ENCODE measurements at places on chromosomes 2 and 18.
A peak's percentile ranks its signal among the peaks of the same experiment; 100 is the strongest.

DNA sequence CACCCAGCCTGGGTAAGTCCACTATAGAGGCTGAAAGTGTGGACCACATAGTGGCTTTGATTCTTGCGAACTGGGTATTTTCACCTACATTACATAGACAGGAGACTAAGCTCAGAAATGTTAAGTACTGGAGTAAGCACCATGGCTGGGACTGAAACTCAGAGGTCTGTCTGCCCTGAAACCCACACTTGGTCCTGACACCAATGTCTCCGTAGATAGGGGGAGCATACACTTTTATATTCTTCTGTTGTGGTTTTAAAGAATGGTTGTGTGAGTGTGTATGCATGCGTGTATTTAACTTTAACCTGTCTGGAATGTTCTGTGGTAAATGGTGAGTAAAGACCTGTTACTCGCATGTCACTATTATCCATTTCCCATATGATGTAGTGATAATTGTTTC lies 10.3 kb upstream of the NPPC start:
- no peak for DNase-seq

DNA sequence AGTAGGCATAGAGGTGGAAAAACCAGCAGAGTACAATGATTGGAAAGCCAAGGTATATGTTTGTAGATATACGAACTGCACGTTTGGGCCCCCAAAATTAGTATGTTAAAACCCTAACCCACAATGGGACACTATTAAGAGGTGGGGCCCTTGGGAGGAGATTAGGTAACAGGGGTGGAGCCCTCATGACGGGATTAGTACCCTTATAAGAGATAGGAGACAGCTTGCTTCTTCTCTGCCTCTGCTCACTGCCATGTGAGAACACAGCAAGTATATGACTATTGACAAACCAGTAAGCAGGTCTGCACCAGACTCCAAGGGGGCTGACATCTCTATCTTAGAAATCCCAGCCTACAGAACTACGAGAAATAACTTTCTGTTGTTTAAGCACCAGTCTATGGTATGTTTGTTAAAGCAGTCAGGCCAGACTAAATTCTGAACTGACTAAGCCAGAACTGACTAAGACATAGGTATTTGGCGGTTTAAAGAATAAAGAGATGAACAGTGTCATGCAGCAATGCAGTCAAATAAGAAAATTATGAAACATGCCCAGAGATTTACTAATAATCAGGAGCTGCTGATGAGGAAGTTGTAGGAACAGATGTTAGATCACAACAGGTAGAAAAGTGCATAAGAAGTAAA lies 182.9 kb downstream of the DYM start:
- no peak for DNase-seq

GRCh38 chr2:218383892-218384519 lies 1.9 kb downstream of the SLC11A1 start:
- DNase-seq, result no peak

DNA sequence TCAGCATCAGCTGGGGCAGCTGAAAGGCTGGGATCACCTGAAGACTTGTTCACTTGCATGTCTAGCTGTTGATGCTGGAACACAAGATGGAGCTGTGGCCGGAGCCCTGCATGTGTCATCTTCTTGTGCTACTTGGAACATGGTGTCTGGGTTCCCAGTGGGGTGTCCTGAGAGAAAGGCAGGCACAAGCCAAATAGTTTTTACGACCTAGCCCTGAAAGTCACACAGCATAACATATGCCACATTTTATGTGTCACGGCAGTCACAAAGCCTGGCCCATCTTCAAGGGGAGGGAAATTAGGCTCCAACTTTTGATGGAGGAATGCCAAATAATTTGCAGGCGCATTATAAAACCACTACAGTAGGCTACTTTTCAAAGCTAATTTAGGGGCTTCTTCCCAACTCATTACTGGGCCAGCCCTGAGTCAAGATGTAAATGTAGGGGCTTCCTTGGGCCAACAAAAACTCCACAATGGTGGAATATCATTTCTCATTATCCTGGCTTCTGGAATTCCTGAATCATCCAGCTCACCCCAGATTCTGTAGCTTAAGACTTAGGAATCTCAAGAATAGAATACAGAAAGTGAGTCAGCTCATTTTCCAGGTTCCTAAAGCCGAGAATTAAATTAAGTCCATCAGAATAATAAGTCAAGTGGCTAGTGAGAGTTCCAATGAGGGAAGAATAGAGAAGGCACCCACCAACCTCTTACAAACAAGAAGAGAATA lies 543.0 kb downstream of the TNS1 start:
- DNase-seq, result no peak

GRCh38 chr18:63273222-63273927 lies 46.2 kb downstream of the BCL2 start:
- DNase-seq, result no peak

DNA sequence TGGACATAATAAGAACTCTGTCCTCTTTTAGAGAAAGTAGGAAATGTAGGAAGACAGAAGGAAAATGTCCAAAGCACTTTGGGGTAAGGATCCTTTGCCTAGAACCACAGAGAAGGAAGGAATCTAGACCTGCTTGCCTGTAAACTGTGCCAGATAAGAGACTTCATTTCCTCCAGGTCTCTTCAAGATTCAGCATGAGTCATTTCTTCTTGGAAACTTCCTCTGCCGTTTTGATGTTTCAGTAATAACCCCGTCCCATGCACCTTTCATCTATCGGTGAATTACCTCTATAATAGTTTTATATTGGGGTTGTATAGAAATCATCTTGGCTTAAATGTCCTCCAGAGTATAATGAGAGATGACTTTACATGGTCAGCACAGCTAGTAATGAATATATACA lies 63.2 kb upstream of the LRATD1 start:
- no peak for DNase-seq

GRCh38 chr2:102451968-102452367 lies 21.1 kb upstream of the SLC9A4 start:
- DNase-seq, result no peak

DNA sequence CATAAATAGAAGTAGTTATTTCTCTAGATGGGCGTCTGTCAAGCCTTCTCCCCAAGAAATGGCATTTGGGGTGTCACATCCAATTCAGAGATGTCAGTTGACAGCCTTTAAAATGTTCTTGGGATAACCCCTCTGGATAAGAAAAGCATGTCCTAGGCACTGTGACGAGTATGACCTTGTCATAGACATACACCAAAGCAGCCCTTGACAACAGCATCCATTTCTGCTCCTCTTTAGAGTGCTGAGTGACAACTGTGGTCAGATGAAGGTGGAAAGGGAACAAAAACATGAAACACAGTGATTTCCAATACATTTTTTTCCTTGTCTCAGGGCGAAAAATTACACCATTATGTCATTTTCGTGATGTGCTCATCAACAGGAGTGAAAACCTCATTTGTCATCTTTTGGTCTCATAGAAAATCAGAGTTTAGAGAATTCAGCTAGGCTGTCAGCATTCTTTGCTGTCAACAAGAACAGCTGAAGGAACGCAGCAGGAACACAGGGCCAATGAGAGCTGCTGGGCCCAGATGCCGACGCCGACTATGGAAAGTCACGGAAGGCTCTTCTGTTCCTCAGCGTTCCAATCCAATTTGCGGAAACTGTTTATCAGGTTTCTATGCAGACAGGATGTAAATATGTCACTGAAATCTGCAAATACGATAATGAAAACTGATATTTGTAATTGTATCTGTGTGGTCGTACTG lies 193.2 kb downstream of the ICOS start:
- no peak for DNase-seq

DNA sequence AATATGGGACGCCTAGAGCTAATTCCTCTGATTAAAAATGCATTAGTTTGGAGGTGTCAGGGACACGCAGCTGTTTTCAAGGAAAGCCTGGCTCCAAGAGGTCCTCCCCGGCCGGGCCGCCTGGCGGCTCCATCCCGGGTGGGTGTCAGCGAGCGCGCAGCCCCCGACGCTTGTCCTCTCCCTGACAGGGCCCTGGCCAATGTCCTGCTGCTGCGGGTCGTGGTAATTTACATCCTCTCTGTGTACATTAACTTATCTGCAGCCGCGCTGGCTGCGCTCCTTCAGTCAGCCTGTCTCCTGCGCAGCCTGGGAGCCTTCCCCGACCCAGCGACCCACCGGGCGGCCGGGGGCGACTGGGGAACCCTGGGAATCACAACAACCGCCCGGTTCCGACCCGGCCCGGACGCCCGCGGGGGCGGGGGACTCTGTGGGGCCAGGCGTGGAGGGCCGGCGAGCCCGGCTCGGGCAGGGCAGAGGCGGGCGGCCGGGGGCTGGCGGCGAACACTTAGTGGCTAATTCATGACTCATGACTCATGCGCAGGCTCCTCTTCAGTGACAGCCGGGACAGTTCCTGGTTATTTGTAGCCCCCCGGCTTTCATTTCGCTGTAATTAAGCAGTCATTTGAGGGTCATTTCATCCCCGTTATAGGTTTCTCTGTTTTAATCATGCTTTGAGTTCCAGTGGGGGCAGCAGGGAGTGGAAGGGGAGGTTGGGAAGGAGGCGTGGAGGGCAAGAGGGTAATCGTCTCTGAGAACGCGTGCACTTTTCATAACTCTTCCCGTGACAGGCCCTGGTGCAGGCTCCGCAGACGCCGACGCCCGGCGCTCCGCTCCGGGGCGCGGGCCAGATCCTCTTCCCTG lies 141.9 kb upstream of the CTAGE1 start:
- peak; percentile 33 for DNase-seq

DNA sequence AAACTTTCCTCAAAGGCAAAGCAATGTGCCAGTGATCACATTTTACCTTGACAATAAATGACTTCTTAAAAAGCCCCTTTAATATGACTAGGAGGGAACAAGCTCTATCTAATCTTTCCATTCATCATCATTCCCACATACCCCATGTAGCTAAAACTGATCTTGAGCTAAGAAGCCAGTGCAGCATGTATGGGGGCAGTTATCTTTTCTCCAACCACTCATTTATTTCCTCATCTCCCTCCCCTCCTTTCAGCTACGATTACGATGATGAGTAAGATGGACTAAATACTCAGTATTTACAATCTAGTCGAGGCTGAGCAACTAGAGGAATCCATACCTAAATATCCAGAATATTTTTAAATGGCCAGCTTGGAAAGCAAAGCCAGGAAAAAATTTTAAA lies 35.5 kb downstream of the PNO1 start:
- DNase-seq, result no peak

DNA sequence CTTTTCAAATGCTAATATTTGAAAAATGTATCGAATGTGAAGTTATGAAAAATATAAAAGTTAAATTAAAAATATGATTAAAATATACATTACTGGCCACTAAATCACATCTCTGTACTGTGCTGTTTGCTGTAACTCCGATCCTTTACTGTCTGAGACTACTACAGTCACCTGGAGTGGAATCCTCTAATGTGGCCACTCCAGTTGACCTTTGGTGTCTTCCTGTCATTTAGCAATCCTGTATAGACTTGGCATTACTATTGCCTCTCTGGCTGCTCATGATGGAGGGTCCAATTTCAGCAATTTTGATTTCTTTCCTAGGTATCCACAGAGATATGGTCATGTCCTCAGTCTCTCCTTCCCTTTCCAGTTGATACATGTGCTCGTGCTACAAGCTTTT lies 560.0 kb downstream of the CCDC85A start:
- DNase-seq, result no peak

DNA sequence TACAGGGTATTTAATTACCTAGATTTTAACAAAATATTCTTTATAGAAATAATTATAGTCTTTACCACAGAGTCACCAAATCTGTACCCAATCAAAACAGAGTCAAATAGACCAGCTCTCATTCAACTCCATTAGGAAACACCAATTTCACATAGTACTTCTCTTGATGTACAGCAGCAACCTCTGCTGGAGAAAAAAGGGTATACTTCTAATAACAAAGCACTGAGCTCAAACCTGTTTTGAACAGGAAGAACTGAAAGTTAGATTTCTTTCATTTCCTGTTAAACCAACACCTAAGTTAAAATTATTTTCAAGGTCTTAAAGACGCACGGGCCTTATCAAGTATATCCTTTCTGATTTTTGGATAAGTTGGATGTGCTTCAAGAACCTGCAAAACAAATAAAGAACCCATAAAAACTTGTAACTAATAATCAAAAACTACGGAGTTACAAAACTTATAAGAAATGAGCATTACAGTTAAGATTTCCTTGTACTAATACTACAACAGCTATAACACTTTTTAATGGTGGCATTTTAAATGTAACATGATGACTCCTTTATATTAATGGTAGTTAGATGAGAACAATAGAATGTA lies 79.0 kb downstream of the TTC21B start:
- peak; percentile 25 for DNase-seq

- DNase-seq, result no peak
These were observed 254.3 kb downstream of the ACKR3 start for GRCh38 chr2:236823963-236824362.

DNA sequence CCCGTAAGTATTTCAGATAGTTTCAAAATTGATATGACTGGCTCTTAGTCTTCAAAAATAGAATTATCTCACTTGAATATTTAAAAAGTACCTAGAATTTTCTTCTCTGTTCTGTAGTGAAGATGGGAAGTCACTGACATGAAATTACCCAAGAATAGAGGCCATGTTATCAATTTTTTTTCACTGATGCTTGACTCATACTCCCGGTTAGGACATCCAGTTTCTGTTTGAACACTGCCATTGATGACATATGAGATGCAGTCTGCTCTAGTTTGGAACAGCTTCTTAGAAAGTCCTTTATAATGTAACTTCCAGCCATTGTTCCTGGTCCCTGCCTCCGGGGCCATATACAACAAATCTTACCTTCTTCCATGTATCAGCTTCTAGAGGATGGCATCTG lies 26.0 kb downstream of the MAP3K20 start:
- DNase-seq, result no peak

DNA sequence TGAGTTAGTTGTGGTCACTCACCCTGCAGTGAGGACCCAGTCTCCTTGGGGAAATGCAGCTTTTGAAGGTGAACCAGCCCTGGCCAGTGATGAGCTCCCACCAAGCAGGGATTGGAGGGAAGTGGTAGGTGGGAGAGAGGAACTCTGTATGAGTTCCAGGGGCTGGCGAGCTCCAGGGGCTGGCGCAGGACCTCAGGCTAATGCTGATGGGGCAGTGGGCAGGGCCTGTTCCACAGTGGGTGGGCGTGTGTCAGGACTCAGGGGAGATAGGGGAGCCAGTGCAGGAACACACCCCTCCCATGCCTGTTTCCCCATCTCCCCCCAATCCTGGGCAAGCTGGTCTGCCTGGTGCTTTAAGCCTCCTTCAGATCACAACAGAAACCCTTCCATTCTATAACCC lies 208.4 kb downstream of the DYSF start:
- DNase-seq, result no peak

Data from glomerular endothelial cell (primary cell).